ENCODE measurements at places on chromosomes 7 and 10.

GRCh38 chr7:100008525-100008924, 6.9 kb upstream of the ZKSCAN1 start:
- no peak for DNase-seq

DNA sequence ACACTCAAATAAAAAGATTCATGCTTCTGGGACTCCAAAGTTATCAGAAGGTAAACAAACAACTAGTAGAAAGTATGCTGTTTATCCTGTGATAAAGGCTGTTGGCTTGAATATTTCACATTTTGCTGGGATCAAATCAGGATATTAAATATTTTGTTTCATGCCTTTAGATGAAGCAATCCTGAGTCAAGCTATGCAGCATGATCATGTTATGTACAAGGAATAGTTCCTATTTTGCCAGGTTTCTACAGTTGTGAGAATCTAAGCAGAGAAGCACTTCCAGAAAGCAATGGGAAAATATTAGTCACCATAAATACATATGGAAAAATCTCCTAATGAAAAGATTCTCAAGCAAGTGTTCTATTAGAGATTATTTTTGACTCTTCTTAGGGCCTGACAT, 262.8 kb upstream of the PCDH15 start:
- no peak for DNase-seq

DNA sequence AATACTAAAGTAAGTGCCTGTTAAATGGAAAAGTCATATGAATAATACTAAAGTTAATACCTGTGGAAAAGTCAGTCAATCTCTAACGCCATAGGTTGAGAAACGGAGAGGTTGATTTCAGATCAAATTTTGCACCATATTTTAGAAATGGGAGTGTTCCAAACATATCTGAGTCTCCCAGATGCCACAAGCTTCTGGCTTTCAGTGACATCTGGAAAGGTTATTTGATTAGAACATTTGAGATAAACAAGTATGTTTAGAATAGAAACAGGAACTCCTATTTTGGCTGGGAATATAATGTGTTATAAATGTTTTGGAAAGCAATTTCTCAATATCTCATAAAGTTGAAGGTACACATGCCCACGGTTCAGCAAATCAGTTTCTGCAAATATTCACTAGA, 5.8 kb downstream of the MACC1 start:
- no peak for DNase-seq

DNA sequence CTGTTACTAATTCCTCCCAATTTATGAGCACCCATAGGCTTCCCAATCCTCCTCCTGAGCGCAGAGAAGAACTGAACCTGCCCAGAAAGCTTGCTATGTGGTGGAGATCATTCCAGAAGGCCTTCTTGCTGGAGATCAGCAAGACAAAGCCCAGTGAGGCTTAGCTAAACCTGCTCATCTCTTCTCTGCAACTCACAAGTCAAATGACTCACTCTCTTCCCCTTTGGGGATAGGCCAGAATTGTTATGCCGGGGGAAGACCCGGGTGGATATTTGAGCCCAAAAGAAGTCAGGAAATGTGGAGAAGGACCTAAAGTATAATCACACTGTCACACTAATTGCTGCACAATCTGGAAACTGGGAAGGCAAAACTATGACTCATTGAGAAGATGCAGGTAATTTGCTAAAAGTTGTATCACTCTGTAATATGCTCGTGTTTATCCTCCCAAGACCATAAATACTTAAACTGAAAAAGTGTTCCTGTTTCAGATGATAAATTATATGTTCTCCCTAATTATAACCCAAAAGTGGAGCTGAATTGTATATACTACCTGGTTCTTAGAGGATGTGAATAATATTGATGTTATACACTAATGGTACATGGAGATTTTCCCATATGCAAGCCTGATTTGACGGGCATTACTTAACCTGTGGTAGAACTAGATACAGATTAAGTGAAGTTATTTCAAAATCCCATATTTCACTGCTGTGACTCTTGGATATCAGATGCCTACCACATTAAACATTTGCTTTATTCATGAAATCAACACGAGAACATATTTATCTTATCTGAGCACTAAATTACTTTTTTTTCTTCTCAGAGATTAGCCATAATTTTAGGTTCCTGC, 6.4 kb downstream of the NEBL start:
- no peak for DNase-seq

DNA sequence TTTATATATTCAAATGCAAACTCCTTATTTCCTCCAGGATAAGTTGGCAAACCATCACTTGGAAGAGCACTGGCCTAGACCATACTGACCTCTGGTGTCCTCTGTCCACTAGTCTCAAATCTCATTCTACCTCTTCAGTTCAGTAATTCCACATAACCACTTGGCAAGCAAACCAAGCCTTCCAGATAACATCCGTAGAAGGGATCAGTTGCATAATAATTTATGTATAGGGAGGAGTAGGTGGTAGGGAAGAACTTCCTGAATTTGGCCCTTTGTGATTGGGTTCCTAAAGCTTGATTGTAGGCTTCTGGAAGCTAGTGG, 55.0 kb downstream of the WAC start:
- DNase-seq = peak; percentile 24

- DNase-seq = no peak
Observed at GRCh38 chr7:129083525-129083924, 28.6 kb upstream of the TNPO3 start.

DNA sequence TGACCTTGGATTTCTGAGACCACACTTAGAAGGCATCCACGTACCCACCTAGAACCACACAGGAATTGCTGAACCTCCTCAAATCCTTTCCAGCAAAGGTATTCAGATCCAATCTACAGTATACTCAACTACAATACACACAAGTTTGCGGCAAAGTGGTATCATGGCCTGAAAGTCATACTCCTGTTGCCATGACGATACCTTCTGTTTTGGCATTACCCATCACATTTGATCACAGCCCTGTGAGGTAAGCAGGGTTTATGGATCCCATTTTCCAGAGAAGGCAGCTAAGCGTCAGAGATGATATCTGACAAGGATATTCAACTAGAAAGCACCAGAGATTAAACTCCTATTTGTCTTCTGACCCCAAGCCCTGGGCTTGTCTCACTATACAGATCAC, 32.8 kb downstream of the SGMS1 start:
- no peak for DNase-seq

- peak; percentile 65 for DNase-seq
Observed at GRCh38 chr10:19654576-19654975, 161.7 kb upstream of the PLXDC2 start.

GRCh38 chr10:48249004-48249762, 25.3 kb downstream of the FRMPD2 start:
- DNase-seq = no peak

DNA sequence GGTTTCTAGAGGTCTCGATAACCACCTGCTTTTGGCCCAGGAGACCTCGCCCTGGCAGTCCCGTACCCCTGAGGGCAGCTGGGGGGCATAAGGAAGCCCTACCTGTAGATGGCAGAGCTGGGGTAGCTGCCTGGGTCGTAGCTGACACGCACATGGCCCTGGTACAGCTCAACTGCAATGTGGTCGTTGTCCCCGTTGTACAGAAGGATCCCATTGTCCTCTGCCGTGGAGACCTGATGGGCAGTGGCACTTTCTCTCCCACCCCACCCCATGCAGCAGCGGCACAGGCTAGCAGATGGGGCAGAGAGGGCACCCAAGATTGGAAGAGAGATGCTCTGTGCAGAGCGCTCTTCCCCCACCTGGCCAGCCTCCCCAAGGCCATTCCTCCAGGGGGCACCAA, 172.5 kb downstream of the LCOR start:
- no peak for DNase-seq

GRCh38 chr10:34262985-34263384, 552.1 kb downstream of the PARD3 start:
- no peak for DNase-seq

DNA sequence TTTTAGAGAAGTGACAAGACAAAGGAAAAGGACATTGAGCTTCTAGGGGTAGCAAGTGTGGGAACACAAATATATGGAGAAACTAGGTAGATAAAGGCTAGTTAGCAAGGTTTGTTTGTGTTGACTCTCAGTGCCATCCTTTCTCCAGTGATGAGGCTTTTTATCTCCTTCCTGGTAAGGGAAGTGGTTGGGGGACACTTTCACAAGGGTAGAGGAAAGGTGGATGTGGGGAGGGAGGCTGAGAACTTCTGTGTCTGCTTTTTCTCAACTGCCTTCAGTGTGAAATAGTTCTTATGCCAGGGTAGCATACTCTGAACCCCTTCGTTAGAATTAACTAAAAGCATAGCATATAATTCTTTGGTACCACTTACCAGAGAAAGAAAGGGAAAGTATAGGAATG, 93.0 kb upstream of the STRIP2 start:
- no peak for DNase-seq

- DNase-seq = no peak
Observed at GRCh38 chr7:4067874-4068273, 614.2 kb upstream of the FOXK1 start.

- DNase-seq = no peak
Observed at GRCh38 chr10:114868870-114869519, 47.4 kb downstream of the FHIP2A start.

DNA sequence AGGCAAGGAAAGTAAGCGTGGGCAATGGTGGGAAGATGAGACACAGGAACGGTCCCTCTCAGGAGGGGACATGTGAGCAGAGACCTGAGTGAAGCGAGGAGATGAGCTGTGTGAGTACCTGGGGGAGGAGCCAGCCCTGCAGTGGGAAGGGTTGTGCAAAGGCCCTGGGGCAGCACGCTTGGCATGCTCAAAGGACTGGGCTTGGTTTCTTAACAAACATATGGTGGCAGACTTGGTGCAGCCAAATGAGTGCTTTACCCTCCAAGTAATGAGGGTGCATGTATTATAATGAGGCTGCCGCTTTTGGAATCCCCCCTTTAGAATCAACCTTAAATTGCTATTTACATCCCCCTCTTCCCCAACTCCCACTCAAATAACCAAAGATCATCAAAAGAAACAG, 152.7 kb upstream of the FRMD4A start:
- DNase-seq = no peak

- no peak for DNase-seq
Observed at GRCh38 chr7:44709945-44710596, 38.6 kb upstream of the ZMIZ2 start.

GRCh38 chr10:110216942-110217661, 9.7 kb downstream of the MXI1 start:
- no peak for DNase-seq

GRCh38 chr10:4609251-4609650, 216.8 kb upstream of the AKR1E2 start:
- no peak for DNase-seq

DNA sequence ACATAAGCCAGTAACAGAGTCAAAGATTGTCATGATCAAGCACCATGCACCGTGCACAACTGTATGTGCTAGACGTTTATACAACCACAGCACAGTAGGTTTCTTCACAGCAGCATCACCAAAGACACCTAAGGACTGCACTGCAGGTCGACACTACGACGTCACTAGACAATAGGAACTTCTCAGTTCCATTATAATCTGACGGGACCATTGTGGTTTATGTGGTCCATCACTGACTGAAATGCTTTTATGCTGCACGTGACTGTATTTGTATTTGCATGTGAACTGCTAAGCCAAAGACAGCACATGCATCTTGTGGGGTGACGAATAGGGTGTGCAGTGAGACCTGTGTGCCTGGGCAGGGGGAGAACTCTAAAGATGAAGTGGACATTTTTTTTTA, 164.9 kb downstream of the PARD3 start:
- DNase-seq = no peak

DNA sequence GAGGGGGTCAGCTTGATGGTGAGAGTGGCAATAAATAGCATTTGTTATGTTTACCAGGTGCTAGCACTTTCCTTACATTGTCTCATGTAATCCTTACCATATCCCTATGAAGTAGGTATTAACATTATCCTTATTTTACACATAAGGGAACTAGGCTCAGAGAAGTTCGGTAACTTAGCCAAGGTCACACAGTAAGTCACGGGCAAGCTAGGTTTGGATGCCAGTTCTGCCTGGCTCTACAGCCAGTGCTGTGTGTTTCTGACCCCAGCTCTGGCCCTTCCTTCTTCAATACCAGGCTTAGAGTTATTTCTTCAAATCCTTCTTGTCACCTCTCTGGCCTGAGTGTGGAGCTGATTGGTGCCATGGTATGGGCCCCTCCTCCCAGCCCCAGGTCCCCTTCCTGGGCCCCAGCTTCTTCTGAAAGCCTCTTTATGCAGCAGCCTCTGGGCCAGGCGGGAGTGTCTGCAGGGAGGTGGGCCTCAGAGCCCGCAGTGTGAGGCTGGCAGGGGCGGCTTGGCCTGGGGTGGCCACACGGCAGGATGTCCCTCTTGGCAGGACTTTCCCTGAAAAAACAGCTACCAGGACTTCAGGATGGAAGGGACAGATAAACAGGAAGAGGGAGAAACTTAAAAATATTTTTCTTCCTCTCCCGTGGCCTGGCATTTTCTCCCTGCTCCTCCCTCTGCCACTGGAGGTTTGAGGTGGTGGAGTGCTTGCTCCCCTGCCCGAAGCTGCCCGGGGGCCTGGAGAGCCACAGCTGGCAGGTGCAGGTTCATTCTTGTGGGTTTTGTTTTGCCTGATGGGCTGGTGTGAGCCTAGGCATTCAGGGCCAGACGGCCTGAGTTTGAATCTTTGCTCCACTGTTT, 20.6 kb downstream of the PALD1 start:
- no peak for DNase-seq

- peak; percentile 15 for DNase-seq
Observed at GRCh38 chr7:85023066-85023712, 163.7 kb downstream of the SEMA3D start.

DNA sequence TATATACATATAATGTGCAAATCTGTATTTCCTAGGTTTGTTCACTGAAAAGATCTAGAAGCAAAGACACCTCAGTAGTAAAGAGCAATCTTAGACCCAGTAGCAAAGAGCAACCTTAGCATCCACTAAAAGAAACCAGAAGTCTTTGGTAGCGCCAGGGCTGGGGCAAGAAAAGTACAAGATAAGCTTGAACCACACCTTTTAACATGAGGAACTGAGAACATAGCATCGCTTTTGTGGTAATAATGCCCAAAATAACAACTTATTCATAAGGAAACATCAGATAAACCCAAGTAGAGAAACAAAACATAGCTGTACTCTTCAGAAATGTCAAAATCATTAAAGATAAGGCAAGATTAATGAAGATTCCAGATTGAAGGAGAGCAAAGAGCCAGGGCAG, 173.4 kb downstream of the IMMP2L start:
- DNase-seq = no peak

DNA sequence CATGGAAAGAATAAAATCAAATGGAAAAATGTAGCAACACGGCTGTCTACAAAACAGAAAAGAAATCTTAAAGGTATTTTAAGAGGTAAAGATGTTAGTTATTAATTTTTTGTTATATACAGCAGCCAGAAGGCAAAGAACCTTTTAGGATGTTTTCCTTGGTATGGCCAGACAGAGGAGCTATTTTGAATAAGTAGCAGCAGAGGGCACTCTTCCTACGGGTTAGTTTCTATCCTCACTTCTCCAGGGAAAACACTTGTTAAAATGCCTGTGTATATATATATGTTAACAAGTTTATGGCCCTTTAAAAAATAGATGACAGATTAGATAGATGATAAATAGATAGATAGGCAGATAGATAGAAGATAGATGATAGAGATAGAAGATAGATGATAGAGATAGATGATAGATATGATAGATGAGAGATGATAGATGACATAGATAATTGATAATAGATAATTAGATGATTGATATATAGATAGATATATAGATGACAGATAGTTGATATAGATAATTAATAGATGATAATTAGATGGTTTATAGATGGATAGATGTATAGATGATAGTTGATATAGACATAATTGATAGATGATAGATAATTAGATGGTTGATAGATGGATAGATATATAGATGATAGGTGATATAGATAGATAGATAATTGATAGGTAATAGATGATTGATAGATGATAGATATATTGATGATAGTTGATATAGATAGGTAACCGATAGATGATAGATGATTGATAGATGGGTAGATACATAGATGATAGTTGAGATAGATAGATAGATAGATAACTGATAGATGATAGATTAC, 57.8 kb upstream of the WIPF3 start:
- DNase-seq = peak; percentile 4

Data from AG04450 (cell line).